DMS79 treated with DMSO at 0.1 percent for 48 hours (cell line): ENCODE measurements at places on chromosomes 16 and 17.
A peak's percentile ranks its signal among the peaks of the same experiment; 100 is the strongest.

- no peak for DNase-seq
Observed at GRCh38 chr17:27458524-27458908, 2.3 kb downstream of the KSR1 start.

DNA sequence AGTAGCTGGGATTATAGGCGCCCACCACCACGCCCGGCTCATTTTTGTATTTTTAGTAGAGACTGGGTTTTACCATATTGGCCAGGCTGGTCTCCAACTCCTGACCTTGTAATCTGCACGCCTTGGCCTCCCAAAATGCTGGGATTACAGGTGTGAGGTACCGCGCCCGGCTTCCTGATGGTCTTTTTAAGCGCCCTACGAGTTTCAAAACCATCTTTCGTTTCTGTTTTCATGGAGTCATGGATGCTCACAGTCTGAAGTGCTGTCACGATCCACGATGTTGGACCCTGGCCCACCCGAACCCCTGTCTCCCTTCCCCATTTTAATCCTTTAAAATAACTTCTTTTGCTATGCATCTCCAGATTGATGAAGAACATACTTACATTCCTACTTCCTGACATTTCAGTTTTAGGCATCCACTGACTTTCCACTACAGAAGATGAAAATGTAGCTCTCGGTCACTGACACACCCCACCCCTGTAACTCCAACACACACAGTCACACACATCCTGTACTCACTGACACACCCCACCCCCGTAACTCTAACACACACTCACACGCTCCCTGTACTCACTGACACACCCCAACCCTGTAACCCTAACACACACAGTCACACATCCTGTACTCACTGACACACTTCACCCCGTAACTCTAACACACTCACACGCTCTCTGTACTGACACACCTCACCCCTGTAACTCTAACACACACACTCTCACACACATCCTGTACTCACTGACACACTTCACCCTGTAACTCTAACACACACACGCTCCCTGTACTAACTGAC, 22.6 kb upstream of the WDR45B start:
- DNase-seq = no peak

- peak; percentile 13 for DNase-seq
Observed at GRCh38 chr17:40615068-40615840, 32.4 kb downstream of the SMARCE1 start.

DNA sequence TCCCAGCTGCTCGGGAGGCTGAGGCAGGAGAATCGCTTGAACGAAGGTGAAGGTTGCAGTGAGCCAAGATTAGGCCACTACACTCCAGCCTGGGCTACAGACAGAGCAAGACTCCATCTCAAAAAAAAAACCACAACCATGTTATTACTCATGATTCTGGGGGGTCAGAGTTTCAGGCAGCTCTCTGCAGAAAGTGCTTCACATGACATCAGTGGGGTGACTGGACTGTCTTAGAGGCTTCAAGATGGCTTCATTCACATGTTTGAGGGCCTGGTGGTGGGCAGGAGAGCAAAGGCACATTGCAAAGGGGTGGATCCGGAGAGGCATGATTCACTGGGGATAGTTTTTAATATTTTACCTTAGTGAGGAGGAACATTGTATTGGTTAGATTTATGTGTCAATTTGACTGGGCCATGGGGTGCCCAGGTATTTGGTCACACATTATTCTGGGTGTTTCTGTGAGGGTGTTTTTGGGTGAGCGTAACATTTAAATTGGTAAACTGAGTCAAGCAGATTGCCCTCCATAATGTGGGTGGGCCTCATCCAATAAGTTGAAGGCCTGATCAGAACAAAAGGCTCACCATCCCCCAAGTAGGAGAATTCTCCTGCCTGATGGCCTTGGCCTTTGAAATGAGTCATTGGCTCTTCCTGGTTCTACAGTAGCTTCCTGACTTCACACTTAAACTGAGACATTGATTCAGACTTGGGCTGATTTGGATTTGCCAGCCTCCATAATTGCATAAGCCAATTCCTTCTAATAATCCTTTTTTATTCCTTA, 109.8 kb downstream of the GOSR1 start:
- DNase-seq = no peak
